Omental fat pad (tissue), 4 donors: ENCODE measurements at places on chromosomes 7 and 10. TPM values are rescaled to one million over a fixed set of nuclear protein-coding genes. Genes with fewer than 3 reads are reported as not detected.

PIP gene
- not detected for total RNA-seq

GPR26 gene
- total RNA-seq, result not detected

GRCh38 chr7:132336797-132337196 lies 239.5 kb downstream of the PLXNA4 start:
- no peak for DNase-seq

DNA sequence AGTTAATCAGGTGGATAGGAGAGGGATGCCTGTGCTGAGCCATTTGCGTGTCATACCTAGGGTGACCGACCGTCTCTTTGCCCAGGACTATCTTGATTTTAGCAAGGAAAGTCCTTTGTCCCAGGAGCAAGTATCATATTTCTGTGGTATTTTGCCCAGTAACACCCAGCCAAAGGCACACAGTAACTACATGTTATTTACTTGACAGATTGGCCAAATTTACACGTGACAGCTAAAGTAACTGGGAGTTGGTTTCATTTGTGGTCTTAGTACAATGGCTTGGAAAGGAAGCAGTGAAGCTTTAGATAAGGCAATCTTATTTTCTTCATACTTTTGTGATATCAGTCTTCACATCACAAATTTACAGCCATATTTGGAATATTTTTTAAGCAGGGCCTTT lies 142.1 kb downstream of the JCAD start:
- no peak for DNase-seq

DNA sequence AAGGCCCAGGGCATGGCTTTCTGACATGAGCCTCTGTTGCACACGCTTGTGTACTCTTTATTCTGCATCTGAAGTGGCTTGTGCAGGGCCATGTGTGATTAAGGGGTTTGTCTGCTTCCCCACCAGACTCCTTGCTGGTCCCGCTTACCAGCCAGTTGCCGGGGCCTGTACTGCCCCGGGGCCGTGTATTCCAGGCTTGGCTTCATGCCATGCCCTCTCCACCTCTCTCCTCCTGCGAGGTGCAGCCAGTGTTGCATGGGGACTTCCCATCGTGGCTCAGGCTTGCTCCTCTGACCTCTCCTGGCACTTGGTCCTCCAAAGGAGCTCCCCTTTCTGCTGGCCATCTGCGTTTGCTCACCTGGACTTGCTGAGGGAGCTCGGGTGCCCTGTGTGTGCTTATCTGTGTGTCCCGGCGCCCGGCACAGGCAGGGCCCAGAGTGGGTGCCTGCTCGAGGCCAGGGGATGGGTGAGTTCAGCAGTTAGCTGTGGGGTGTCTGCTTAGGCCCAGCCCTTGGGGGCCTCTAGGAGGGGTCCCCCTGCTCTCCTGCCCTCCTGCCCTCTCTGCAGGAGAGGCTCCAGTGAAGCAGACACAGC lies 11.0 kb upstream of the C10orf143 start:
- DNase-seq, result no peak

DNA sequence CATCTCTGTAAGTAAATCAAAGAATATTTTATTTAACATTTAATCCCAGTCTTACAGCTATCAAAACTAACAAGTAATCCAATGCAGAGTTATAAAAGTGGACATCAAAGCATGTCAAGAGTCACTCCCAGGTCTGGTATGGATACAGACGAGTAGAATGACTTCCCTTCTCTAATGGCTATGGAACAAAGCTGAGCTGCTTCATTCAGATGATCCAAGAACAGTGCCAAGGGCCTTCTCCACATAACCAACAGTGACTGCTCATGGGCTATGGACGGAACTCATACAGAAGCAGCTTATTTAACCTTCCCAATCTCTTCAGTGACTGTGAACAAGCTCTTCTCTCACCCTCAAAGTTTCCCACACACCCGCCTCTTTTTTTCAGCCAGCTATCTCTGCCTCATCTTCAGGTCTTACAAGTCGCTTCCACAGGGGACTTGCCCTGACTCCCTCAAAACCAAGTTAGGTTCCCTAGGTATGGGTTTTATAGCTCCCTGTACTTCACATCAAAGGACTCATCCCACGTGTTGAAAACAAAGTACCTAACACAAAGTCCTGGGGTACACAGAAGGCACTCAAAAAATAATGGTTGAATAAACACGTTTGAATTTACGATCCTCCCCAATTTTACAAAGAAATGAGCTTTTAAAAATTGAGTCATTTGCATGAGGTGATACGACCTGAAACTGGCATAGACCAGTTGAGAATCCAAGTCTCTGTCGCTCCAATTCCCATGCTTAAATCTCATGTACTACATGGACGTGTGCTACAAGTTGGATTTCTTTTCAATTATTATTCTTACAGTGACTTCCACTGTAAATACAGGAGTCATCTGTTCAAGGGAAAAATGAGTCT lies 3.1 kb downstream of the USP6NL start:
- no peak for DNase-seq

GRCh38 chr10:111488668-111489067 lies 411.8 kb downstream of the ADRA2A start:
- no peak for DNase-seq
